Gastroesophageal sphincter (tissue), 4 donors: ENCODE measurements at places on chromosomes 1 and 21. TPM values are rescaled to one million over a fixed set of nuclear protein-coding genes. Genes with fewer than 3 reads are reported as not detected.

PAX7 gene
- total RNA-seq: not detected

LRRC3 gene
- total RNA-seq: 2.7 TPM

DNA sequence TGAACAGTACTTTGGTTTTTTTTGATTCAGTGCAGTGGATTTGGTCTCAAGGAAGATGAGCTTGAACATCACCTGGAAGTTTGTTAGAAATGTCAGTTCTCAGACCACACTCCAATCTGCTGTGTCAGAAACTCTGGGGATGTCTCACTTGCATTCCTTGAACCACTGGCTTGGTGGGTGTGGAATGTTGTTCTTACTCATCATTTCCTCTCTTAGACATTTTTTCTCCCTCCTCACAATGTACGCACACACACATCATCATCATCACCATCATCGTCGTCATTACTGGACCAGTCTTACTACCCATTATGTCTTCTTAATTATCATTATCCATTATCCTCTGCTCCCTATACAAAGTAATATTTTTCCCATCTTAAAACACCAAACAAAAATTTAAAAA lies 91.9 kb upstream of the KCNK2 start:
- no peak for ATAC-seq

- ATAC-seq: no peak
These were observed 119.7 kb downstream of the ZNF326 start for GRCh38 chr1:90114521-90115141.

DNA sequence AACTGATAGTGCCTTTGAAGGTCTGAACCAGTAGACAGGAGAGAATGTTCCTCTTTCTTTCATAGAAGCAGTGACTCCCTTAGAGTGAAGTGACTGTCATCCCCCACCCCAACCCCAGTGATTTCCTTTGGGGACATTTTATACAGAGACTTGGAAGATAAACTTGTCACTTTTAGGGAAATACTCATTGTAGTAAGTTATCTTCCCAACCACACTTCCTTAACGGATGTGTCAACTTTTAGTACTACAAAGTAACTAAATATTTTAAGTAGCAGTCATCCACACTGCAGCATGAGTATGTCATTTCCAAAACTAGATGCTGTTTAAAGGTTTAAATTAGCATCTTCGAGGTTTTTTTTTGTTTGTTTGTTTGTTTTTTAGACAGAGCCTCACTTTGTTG lies 13.7 kb downstream of the LRRC8B start:
- ATAC-seq: no peak

GRCh38 chr1:41645062-41645461 lies 160.6 kb upstream of the EDN2 start:
- ATAC-seq: no peak

DNA sequence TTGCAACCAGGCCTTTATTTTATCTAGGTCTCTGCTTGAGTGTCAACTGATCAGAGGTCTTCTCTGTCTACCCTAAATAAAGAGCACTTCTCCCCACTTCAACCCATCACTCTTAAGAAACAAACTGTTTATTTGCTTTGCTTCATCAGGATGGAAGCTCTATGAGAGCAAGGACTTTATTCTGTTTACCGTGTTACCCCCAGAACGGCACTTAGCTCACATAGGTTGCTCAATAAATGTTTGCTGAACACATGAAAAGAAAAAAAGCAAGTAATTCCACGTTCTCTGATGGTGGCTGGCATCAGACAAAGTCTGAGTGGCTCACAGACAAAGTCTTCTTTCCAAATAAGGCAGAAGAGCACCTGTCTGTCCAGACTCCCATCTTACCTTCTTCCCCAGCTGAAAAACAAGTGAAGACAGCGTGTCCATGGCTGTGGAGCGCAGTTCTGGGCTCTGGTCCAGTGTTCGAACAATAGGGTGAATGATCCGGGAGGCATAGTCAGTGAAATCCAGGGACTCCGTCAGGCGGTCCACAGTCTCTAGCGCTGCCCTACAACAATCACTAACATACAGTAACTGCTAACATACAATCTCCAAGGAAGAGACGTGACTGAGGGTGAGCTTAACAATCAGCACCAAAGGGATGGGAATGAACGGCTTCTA lies 22.9 kb downstream of the ANGPTL7 start:
- no peak for ATAC-seq

DNA sequence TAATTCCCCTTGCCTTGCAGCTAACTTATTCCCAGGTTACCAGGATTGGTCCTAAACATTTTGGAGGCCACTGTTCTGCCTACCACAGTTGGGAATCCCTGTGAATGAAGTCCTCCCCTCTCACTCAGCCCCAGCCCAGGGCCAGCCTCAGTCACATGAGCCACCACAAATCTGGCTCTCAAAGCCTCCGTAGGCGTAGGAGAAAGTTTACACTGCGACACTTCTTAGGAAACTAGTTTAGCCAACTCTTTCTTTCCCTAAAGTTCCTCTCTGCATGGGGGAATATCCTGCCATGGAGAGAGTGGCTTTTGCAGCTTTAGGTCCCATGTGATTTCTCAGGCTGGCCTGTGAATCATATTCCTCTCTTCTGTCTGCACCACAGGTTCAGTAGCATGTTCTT lies 45.7 kb upstream of the ETV3 start:
- no peak for ATAC-seq

- no peak for ATAC-seq
These were observed 5.7 kb downstream of the ZC3H12A start for GRCh38 chr1:37480125-37480466.
